Dermis microvascular lymphatic vessel endothelial cell (primary cell): ENCODE measurements at places on chromosomes 2 and 18. TPM values are rescaled to one million over a fixed set of nuclear protein-coding genes. Genes with fewer than 3 reads are reported as not detected.
A peak's percentile ranks its signal among the peaks of the same experiment; 100 is the strongest.

DNA sequence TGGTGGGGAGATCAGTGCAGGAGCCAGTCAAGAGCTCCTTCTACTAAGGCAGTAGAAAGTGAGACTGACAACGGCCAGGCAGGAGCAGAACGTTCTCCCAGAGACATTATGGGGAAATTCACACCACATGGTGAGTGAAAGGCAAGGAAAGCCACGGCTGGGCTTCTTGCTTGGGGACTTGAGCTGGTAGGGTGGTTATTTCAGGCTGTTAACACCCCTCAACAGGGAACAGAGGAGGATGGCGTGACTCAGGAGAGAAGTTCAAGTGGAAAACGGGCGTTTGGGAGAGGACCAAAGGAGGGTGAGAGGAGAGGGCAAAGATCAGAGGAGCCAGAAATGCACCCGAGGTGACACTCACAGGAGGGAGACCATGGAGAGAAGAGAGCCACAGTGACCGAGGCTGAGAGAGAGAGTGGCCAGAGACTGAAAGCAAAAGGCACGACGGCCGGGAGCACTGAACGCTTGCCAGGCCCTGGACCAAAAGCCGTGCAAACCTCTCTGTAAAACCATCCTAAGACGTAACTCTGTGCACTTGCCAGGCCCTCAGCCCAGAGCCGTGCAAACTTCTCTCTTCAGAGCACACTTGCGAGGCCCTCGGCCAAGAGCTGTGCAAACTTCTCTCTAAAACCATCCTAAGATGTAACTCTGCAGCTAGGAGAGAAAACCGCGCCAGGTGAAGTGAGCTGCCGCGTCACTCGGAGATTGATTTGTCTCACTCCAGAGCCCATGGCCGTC lies 7.7 kb downstream of the TPO start:
- no peak for DNase-seq

- peak; percentile 2 for DNase-seq
These were observed 247.3 kb upstream of the SP5 start for GRCh38 chr2:170467568-170468422.

DNA sequence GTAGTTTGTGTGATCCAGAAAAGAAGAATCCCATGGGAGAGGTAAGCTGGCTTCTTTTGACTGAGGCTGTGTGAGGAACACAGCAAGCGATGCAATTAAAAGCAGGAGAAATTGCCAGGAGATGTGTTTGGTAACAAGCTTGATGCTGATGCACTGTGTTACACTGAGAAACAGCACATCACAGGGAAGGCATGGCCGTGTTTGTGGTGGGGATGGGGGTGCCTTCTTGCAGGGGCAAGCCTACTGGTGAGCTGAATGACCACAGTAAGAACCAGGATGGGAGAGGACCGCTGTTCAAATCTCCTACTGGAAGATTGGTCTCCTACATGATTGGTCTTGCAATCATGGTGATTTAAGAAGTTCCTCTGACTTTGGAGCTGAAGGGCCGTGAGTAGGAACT lies 477.7 kb upstream of the HS6ST1 start:
- DNase-seq = no peak

DNA sequence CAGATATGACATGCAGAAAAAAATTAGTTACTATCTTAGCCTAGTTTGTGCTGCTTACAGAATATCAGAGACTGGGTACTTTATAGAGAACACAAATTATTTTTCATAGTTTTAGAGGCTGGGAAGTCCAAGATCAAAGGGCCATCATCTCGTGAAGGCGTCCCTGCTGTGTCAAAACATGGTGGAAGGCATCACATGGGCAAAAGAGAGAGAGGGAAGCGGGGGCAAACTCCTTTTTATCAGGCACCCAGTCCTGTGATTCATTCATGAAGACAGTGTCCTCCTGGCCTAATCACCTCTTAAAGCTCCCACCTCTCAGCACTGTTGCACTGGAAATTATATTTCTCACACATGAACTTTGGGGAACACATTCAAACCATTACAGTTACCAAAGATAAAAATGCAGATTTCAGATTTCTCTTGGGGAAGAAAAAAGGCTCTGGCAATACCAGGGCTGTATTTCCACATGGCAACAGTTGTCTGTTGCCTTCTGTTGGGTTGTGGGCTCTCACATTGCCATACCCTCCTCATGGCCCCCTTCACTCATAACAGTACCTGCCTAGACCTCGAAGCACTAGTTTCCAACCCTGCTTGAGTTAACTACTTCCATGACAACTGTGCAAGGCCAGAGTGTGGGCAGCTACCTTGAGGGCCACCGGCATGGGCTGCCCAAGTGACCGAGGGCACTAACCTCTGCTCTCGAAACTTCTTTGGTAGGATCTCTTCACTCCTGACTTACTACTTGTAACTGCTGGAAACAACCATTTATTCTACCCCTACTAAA lies 2.7 kb upstream of the ACTR3 start:
- DNase-seq = no peak

- no peak for DNase-seq
These were observed 580.5 kb upstream of the NRXN1 start for GRCh38 chr2:51612387-51612786.

- no peak for DNase-seq
These were observed 318.1 kb upstream of the EPAS1 start for GRCh38 chr2:45979065-45979464.

- no peak for DNase-seq
These were observed 250.7 kb downstream of the VAPA start for GRCh38 chr18:10164271-10165071.

DNA sequence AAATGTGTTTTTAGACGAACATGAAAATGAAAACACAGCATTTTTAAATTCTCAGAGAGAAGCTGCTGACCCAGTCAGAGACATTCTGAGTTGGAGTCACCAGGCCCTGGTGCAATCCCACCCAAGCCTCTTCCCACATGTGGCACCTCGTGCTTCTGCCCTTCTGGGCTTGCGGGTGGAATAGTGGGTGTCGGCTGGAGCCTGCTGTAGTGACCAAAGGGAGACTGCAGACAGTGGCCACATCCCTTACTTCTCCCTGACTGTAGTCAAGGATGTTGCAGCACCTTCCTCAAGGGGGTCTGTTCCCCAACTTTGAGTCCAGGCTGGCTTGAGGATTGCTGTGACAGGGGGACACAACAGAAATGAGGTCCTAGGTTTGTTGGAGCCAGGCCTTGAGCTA lies 104.4 kb upstream of the GLI2 start:
- DNase-seq = no peak

- DNase-seq = no peak
These were observed 159.0 kb downstream of the NUP35 start for GRCh38 chr2:183283209-183283608.

DNA sequence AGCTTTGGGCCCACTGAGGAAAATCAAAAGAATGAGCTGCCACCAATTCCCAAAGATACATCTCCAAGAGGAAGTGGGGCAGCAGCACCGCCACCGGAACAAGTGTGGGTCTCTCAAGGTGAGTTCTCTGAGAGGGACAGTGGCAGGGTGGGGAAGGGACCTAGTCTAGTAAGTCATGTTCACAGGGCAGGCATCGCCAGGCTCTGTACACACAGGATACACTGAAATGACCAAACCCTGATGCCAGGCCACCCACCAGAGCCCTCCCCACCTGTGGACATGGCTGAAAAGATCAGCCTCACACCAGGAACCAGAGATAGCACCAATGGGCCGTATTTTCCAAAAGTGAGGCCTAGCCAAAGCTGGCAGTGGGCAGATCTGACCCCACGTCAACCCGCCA lies 108.2 kb upstream of the SMAD2 start:
- no peak for DNase-seq

- no peak for DNase-seq
These were observed 5.0 kb downstream of the ACKR3 start for GRCh38 chr2:236574424-236575145.

DNA sequence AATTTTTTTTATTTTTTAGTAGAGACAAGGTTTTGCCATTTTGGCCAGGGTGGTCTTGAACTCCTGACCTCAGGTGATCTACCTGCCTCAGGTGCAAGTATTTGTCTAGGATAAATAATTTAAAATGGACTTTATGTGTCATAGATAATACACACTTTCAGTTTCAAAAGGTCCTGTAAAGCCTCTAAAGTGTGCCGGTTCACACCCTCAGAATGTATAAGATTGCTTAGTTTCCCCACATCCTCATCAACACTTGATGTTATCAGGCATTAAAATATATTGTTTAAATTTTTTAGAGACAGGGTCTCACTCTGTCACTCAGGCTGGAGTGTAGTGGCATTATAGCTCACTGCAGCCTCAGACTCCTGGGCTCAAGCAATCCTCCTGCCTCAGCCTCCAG lies 170.5 kb downstream of the ANKRD44 start:
- DNase-seq = no peak

DNA sequence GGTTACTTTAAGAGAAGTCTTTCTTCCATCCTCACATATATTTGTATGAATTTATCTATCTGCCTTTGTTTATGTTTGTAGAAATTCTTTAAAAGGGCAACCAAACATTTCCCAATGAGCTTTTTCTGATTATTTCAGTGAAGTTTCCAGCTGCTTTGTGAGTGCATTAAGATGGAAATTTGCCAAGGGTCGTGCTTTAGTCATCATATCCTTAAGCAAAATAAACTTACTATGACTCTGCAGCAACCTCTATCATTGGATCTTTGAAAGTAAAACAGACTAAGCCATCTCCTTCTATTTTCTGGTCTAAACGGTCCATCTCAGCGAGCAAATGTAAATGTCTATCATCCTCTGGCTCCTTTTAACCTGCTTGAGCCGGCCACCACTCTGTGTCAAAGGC lies 489.3 kb downstream of the SOX11 start:
- no peak for DNase-seq

- peak; percentile 85 for DNase-seq
These were observed 189.4 kb upstream of the GLI2 start for GRCh38 chr2:120546048-120546864.

- DNase-seq = no peak
These were observed 759.7 kb upstream of the CDH7 start for GRCh38 chr18:64991102-64991501.

GRCh38 chr2:134839649-134840048 lies 1.2 kb downstream of the ACMSD start:
- no peak for DNase-seq

GRCh38 chr2:3461801-3462492 lies 57.4 kb downstream of the ADI1 start:
- peak; percentile 47 for DNase-seq

Gene SPATA3
- not detected in 2 replicates for total RNA-seq

Gene CGREF1
- 2.8 and 5.1 TPM in 2 replicates for total RNA-seq

Gene PSMA8
- not detected in 2 replicates for total RNA-seq

Gene PHLPP1
- 4.4 TPM in 2 replicates for total RNA-seq

Gene PCARE
- total RNA-seq = not detected in 2 replicates

Gene HOXD13
- total RNA-seq = under 0.01 TPM in 1 of 2 replicates, not detected in the other

Gene VWC2L
- total RNA-seq = not detected in 2 replicates

Gene SCN7A
- total RNA-seq = not detected in 2 replicates

Gene IL1R1
- 7.2 and 46.9 TPM in 2 replicates for total RNA-seq
